ENCODE measurements at places on chromosomes 5 and 9.

GRCh38 chr9:38671748-38672147 is 48.2 kb downstream of the FAM240B start:
- no peak for DNase-seq

- DNase-seq = no peak
Measured at GRCh38 chr5:173271419-173271818, 36.4 kb upstream of the NKX2-5 start.

- no peak for DNase-seq
Measured at GRCh38 chr5:172920447-172920849, 38.8 kb upstream of the RPL26L1 start.

GRCh38 chr5:112552791-112553190 is 133.7 kb upstream of the EPB41L4A start:
- no peak for DNase-seq

DNA sequence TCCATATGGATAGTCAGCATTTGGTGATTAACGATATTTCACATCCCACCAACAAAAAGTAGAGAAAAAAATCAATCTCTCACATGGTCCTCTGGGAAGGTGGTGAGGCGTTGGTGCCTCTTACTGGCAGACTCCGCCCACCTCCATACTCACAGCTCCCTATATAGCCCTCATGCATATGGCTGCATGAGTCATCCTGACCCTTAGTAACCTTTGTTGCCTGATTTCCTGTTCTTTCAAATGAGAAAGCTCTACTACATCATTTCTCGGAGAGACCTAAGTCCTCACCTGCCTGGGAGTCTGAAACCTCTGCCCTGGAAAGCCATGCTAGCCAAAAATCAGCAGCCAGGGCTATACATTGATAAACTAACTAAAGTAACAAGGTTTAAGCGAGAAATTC is 33.3 kb upstream of the ABCA1 start:
- peak; percentile 3 for DNase-seq

GRCh38 chr5:68371607-68372006 is 156.1 kb downstream of the PIK3R1 start:
- no peak for DNase-seq

DNA sequence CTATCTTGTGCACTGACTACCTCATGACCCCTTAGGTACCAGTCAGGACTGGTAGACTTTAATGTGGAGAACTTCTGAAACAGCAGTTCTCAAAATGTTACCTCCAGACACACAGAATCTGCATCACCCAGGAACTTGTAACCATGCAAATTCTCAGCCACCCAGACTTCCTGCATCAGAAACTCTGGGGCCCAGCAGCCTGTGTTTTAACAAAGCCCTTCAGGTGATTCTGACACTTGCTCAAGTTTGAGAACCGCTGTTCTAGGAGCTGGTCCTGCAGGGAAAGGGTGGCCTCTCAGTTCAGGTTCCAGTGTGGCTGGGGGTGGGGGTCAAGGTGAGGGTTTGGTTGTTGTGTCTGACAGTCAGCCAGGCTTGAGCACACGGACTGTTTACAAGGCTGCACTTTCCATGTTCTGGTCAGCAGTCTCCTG is 28.4 kb downstream of the ZFP62 start:
- DNase-seq = no peak

- DNase-seq = no peak
Measured at GRCh38 chr9:129321286-129322021, 143.4 kb upstream of the IER5L start.

GRCh38 chr9:127694890-127695720 is 11.7 kb upstream of the CFAP157 start:
- DNase-seq = no peak

DNA sequence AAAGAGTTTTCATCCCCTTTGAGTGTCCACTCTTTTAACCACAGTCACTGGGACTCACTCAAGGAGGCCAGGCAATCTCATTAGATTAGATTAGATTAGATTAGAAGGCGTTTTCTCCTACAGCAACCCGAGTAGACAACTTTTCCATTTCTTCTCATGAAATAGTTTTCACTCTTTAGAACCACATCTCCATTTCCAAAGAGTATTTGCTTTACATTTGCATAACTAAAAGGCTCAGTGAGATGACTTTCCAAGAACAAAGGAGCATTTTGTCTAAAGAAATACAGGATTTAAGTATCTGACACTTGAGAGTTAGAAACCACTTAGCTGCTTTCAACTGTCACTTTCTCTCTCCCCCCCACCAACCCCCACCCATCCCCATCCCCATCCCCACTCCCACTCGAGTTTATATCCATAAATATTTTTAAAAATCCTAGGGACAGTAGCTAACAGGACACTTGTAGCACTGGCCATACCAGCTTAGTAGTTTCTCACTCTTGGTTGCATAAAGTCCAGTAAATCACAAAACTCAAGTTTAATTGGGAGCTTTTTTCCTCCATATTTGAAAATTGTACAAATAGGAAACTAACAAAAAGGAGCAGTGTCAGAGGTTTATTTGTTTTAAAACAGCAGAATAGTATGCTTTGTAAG is 2202.9 kb upstream of the WWC1 start:
- DNase-seq = no peak

- DNase-seq = no peak
Measured at GRCh38 chr9:127308652-127309434, 44.3 kb downstream of the GARNL3 start.

GRCh38 chr5:51983161-51983560 is 599.9 kb downstream of the ISL1 start:
- no peak for DNase-seq

- DNase-seq = no peak
Measured at GRCh38 chr9:8417341-8417740, 617.8 kb upstream of the DMAC1 start.

DNA sequence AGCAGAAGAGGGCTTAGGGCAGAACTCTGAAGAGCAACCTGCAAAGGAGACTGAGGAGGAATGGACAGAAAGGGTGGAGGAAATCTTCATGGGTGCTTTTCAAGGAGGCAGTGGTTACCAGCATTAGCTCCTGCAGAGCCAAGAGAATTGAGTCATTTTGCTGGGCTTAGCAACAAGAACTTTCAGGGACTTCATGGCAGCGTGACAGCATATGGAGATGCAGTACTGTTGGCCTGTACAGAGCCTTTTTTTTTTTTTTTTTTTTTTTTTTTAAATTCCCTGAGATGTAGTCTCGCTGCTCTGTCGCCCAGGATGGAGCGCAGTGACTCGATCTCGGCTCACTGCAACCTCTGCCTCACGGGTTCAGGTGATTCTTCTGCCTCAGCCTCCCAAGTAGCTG is 296.0 kb upstream of the DMRT1 start:
- DNase-seq = no peak

- no peak for DNase-seq
Measured at GRCh38 chr5:34563931-34564709, 92.0 kb upstream of the RAI14 start.

- DNase-seq = no peak
Measured at GRCh38 chr5:175195698-175196656, 248.0 kb downstream of the DRD1 start.

DNA sequence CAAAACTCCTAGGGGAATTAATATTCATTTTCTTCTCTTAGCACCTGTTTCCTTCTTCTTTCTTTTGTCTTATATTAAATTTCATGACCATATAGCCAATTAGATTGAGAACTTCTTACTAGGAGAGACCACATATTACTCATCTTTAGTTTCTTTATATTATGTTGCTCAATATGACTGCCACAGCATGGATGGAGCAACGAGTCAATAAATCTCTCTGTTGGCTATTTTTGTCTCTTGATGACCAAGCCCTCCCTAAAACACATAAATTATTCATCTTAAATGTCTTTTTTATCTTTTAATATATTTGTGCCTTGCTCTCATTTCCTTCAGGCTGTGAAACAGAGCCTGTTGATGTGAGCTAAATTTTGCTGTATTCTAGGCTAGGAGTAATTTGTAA is 123.0 kb downstream of the ADAMTSL1 start:
- DNase-seq = no peak

GRCh38 chr5:155332618-155333017 is 319.1 kb downstream of the KIF4B start:
- no peak for DNase-seq

GRCh38 chr9:4923580-4924544 is 61.2 kb upstream of the JAK2 start:
- DNase-seq = no peak

DNA sequence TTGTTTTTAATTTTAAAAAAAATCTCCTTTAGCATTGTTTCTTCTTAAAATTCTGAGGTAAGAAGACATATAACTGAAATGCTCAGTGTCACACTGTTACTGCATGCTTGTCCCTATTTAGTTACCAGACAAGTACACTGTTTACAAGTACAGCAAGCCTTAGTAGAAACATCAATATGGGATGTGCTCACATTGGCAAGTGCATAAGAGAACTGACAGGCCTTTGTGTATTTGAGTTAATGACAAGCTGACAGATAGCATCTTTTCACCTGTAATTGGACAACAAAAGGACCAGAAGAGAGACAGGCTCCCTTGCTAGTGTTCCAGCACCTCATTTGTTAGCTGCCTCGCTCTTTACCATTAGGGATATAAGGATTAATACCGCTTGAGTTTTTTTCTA is 63.6 kb downstream of the PDE4D start:
- no peak for DNase-seq

GRCh38 chr5:154042766-154043165 is 4.0 kb downstream of the MFAP3 start:
- no peak for DNase-seq

GRCh38 chr5:3987867-3988266 is 392.2 kb downstream of the IRX1 start:
- no peak for DNase-seq

DNA sequence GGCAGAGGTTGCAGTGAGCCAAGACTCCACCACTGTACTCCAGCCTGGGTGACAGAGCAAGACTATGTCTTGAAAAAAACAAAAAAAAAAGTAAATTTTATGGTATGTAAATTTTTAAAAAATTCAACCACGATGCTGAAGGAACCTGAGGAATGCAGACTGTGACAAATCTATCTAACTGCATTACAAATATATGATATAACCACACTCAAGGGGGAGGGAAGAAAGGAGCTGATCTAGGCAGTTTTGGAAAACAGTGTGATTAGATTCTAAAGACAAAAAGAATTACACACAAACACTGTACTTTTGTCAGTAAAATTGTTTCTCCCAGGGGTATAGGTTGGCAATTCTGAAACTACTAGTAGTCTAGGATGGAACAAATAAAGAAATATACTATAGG is 17.0 kb downstream of the LARS1 start:
- no peak for DNase-seq

DNA sequence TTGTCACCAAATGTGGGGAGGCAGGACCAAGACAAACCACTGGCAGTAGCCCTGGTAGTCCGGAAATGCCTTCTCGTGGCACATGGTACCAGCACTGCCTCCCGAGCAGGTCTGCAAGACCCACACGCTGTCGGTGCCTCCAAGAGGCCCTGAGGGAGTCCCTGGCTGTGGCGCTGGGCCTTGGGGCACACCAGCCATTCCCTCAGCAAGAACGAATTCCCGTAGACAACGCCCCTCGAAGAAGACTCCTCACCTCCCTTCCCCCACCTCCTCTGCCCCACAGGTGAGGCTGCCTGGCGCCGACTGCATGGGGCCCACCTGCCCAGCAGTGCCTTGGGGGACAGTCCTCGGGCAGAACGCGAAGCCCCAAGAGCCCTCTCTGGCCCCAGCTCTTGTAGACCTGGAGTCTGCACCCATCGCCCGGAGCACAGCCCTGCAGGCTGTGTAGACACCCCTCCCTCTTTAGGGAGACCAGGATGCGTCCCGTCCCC is 56.0 kb downstream of the EXD3 start:
- no peak for DNase-seq

DNA sequence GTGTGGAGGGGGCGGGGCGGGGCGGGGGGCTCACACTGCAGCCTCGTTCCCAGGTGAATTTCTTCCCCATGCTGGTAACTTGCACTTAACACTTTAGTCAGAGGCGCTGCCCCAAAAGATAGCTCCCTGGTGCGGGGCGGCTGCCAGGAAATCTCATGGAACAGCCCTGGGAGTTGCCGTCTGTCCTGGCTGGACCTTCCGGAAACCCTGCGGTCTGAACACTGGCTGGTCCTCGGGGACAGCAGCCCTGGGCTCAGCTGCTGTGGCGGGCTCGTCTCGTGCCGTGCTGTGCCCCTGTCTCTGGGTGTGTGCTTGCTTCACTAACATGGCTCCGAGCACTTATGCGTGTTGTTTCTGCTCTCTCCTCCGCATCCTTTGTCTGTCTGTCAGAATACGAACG is 25.8 kb downstream of the PTGES2 start:
- no peak for DNase-seq

DNA sequence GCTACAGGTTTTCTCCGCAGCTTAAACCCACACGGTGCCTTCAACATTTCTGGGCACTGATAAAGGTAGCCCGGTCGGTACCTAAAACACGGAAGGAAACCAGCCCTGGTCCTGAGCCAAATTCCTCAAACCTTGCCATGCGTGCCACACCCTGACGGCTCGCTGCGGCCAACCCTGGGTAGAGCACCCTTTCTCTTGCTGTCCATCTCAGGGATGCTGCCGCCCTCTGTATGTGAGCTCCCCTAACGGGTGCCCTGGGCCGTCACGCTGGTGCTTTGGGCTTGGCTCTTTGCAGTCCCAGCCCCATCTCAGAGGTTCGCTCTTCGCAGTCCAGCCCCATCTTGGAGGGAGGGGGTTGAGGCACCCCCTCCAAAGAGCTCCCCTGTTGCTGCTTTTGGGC is 43.9 kb downstream of the PNPLA7 start:
- no peak for DNase-seq

DNA sequence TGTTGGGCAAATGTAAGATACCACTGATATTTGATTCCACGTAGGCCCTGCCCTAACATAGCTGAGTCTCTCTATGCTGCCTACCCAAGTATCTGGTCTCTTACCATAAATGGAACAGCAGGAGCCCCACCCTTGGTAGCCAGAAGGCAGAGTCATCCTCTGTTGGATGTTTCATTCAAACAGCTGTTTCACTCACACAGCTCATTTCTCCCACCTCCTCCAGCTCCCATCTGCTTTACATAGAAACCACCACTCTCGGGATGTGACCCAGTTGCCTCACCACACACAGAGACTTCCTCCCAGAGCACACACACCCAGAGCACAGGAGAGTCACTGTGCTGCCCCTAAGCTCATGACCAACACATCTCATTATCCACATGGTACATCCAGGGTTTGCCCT is 165.3 kb downstream of the TMEM167A start:
- no peak for DNase-seq

DNA sequence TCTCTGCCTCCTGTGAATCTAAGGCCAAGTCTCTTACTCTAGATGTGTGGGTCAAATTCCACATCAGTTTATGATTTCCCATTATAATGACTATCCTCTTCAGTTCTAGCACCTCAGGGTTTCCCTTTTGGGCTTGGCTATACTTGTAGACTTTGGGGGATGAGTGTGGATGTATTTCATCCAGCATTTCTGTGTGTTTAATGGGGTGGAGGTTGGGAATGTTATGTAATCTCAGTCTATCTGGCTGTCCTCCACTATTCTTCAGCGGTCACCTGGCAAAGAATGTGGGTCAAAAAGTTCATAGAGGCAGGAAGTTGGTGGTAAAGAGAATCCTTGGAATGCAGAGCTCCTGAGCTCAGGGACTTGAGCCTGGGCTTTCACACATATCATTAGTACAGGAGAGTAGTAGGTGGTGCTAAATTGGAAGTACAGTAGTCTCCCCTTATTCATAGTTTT is 64.9 kb downstream of the CFAP95 start:
- DNase-seq = no peak

Data from stimulated activated CD4-positive, alpha-beta T cell treated with anti-CD3 and anti-CD28 coated beads, Interleukin-1b, Interleukin-23, amount 100 ng/mL, for 1 hour (primary cell).